ENCODE measurements at places on chromosomes 6 and 20. TPM values are rescaled to one million over a fixed set of nuclear protein-coding genes. Genes with fewer than 3 reads are reported as not detected.

The KCNS1 gene
- 0.21 TPM for total RNA-seq

The SAMD3 gene
- 1.4 TPM for total RNA-seq

The EFCAB8 gene
- total RNA-seq = 0.05 TPM

The SLC22A7 gene
- 0.88 TPM for total RNA-seq

The TRIM10 gene
- not detected for total RNA-seq

The CST1 gene
- total RNA-seq = not detected

The SLC52A3 gene
- total RNA-seq = 0.08 TPM

The NEU1 gene
- total RNA-seq = 39.3 TPM

The PDE7B gene
- 1.5 TPM for total RNA-seq

The NPBWR2 gene
- 0.25 TPM for total RNA-seq

The FOXC1 gene
- total RNA-seq = 14.1 TPM

The RPRD1B gene
- 34.1 TPM for total RNA-seq

The TMEM170B gene
- total RNA-seq = 23.7 TPM

The PTCHD4 gene
- 12.7 TPM for total RNA-seq

The ADTRP gene
- 0.36 TPM for total RNA-seq

The BTN1A1 gene
- 0.76 TPM for total RNA-seq

The ACTL10 gene
- total RNA-seq = 1.0 TPM

The RIMS4 gene
- total RNA-seq = 21.5 TPM

The HLA-DQA1 gene
- total RNA-seq = 0.06 TPM

The TRIM31 gene
- total RNA-seq = 1.2 TPM

The ELOVL4 gene
- 1.9 TPM for total RNA-seq

The LCA5 gene
- 12.2 TPM for total RNA-seq

The REM1 gene
- 0.24 TPM for total RNA-seq

The GHRH gene
- not detected for total RNA-seq

The SRF gene
- 8.8 TPM for total RNA-seq

The EPHA7 gene
- 19.2 TPM for total RNA-seq

The TDRD6 gene
- total RNA-seq = 0.23 TPM

The TTPAL gene
- 17.7 TPM for total RNA-seq

The LPIN3 gene
- total RNA-seq = 1.0 TPM

The RAB44 gene
- total RNA-seq = 0.33 TPM

The SAPCD1 gene
- 3.9 TPM for total RNA-seq

The ULBP3 gene
- total RNA-seq = 6.6 TPM

The MUC22 gene
- total RNA-seq = 0.04 TPM

The SNAP91 gene
- total RNA-seq = 52.8 TPM

The TRERF1 gene
- total RNA-seq = 4.5 TPM

The SYCP2L gene
- 2.6 TPM for total RNA-seq

The MAP7 gene
- total RNA-seq = 34.2 TPM

The ZNF165 gene
- total RNA-seq = 0.71 TPM

The TREML1 gene
- not detected for total RNA-seq

The NMBR gene
- total RNA-seq = 0.68 TPM

The OR2H2 gene
- 1.3 TPM for total RNA-seq

The DLK2 gene
- total RNA-seq = 5.8 TPM

The DZANK1 gene
- total RNA-seq = 4.9 TPM

The FHL5 gene
- total RNA-seq = not detected

The BHLHE23 gene
- not detected for total RNA-seq

The HAO1 gene
- total RNA-seq = not detected

The UQCC2 gene
- 77.1 TPM for total RNA-seq

Data from motor neuron (in vitro differentiated cells).